Transverse colon (tissue), 4 donors: ENCODE measurements at places on chromosomes 3 and 15.

DNA sequence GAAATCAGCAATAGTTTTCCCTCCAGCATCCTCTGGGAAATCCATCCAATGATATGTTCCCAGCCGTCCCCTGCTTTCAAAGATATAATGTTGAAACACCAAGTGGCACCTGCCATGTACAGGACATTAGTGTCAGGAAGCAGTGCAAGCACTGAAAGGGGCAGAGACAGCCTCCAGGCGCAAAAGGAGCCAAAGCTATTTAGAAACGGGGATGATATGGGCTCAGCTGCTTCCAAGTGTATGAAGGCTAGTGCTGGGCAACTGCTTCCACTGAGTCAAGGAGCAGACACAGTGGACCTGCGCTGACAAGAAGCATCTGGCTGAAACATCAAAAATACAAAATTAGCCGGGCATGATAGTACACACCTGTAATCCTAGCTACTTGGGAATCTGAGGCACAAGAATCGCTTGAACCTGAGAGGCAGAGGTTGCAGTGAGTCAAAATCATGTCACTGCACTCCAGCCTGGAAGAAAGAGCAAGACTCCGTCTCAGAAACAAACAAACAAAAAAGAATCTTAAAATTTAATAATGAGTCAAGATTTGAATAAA lies 119.7 kb downstream of the AQP9 start:
- no peak for DNase-seq

DNA sequence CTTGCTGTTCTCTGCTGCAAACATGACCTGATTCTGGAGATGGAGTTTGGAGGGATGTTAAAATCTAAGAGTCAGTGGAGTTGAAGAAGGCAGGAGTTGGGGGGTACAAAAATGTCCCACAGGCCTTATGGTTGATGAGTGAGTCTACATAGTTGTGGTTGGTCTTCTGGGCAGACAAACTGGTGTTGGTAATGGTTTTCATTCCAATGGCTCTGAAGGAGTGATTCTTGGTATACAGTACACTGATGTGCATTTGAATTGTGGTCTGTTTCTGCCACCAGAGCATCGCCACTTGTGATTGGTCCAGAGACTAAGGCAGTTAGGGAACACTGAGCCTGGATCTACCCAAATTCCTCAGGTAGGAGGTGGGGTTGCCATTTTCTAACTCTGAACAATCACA lies 514.1 kb upstream of the CFAP20DC start:
- DNase-seq = no peak

GRCh38 chr15:50218691-50219090 lies 36.7 kb downstream of the SLC27A2 start:
- DNase-seq = no peak

DNA sequence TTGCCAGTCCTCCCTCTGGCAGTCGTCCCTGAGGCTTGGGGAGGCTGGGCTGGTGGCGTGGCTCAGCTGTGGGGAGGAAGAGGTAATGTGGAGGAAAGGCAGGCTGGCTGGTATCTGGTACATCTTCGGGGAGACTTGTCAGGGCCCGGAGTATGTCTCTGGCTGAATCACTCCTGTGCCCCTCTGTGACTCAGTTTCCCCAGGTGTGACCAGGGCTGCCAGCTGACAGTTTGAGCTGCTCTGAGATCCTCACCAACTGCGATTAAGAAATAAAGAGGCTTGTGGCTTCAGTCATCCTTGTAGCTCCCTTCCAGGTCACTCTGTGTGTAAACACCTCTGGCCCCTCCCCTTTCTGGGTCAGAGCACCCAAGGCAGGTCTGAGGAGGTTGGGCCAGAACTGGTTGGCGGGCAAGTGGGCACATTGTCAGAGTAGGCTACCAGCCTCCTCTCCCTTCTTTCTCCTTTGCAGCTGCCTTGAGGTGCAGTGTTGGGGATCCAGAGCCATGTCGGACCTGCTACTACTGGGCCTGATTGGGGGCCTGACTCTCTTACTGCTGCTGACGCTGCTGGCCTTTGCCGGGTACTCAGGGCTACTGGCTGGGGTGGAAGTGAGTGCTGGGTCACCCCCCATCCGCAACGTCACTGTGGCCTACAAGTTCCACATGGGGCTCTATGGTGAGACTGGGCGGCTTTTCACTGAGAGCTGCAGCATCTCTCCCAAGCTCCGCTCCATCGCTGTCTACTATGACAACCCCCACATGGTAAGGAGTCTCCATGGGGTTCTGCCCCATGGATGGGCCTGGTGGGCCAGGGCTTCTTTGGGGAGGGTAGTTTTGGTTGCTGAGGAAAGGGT lies 3.0 kb downstream of the TEX264 start:
- no peak for DNase-seq

DNA sequence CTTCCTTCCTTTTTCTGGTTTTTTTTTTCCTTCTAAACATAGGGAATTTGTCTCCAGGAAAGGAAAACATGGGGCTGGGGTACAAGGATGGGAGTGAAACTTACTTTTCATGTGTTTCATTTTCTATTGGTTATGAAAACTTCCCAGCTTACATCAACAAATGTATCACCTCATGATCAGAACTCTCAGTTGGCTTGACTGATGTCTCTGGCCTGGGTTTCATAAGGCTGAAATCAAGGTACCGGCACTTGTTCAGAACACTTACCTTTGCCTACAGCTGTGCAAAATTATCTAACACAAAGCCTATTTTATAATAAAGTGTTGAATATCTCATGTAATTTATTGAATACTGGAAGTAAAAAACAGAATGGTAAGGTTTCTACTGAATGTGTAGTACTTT lies 91.8 kb upstream of the STT3B start:
- DNase-seq = no peak
